NCI-H2029 treated with DMSO at 0.1 percent for 48 hours (cell line): ENCODE measurements at places on chromosomes 3 and 15.
A peak's percentile ranks its signal among the peaks of the same experiment; 100 is the strongest.

DNA sequence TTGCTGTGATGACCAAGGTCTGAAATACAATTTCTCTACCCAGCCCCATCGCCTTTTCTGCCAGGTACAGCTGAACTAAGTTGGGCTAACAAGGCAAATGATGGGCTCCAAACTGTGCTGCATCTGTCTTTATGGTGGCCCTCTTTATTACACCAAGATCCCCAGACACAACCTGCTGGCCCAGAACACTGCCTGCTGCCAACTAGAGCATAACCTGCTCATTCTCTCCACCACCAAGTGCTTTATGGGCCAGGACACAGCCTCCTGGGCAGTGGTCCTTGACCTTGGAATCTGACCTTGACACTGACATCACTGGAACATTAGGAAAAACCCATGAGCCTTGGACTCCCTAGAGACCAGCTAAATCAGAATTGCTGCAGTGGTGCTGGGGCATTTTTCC, 3.3 kb downstream of the LINS1 start:
- no peak for DNase-seq

DNA sequence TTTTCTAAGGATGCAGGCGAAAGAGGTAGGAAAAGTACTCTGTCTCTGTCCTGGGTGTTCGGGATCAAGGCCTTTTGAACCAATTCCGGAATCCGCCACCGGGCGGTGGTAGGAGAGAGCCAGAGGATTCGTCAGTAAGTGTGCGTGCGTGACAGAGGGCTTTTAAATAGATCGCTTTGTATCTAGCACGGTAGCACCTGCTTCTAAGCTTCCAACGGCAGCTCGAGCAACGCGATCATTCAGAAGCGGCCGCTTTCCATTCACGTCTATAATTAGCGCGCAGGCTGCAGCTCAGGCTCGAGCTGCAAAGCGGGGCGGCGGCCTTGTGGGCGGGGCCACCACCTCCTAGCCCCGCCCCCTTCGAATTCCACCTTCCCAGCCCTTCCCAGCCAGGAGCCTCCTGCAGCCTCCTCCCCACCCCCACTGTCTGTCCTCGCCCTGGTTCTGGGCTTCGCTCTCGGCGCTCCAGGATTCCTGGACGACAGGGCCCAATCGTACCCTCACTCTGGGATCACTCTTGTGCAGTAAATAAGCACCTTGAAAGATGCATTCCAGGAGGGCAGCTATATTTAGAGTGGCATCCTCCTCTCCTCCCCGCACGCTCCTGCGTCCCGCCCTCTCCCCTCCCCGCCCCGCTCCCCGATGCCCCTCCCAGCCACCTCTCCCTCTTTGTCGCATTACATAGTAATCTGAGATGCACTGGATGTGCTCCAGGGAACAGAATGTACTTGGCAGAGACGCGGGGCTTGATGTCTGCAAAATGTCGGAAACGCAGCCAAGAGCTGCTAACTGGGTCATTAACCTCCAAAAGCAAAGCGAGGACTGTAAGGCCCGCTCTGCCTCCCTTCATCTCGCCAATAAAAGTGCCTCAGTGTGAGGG, 224.1 kb upstream of the TPRG1 start:
- peak; percentile 89 for DNase-seq

DNA sequence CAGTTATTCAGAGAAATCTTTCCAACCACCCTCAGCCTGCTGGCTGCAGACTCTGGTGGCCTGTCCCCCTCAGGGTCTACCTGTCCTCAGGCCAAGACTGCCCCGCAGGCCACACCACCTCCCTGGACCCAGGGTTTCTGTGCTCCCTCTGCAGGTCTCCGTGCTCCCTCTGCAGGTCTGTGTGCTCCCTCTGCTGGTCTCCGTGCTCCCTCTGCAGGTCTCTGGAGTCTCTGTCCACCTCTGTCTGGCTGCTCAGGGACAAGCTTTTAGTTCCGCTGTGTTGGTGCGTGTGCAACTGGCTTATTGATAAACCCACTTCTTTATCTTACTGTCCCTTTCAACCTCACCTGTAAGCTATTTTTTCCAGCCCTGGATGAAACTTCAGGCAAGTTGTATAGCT, 30.1 kb downstream of the BDH1 start:
- DNase-seq = no peak

DNA sequence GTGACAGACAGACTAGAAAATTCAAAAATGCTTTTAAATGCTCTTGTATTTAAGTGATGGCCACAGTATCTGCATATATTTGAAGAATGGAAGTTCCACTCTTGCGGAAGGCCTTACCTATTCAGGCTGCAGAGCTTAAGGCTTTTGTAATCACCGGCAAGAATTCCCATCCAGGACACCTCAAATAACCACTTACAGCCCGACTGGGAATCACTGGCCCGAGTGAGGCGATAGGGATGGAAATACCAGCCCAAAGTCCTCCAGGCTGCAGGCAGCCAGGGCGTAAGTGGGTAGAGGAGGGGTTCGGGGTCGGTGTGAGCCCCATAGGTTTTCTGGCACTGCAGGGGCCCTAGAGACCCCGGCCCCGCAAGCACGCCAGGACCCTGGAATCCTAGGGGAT, 9.5 kb downstream of the CMTM7 start:
- no peak for DNase-seq

DNA sequence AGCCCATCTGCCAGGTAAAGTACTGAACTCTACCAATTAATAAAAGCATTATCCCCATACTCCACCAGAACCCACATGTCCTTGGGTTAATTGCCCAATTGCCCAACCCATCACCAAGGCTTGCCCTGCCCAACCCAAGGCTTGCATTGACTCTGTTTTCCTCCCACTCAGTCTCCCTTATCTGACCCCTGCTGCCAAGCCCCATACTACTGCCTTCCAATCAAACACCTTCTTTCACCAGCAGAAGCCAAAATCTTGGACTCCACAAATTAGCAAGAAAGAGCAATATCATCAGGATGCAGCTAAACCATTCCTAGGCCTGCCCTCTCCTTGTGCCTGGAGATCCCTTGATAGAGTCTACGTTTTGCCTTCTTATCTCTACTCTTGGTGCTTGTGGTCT, 602.9 kb downstream of the NTRK3 start:
- DNase-seq = no peak

- DNase-seq = no peak
Observed at GRCh38 chr3:134568790-134569189, 82.0 kb downstream of the KY start.

DNA sequence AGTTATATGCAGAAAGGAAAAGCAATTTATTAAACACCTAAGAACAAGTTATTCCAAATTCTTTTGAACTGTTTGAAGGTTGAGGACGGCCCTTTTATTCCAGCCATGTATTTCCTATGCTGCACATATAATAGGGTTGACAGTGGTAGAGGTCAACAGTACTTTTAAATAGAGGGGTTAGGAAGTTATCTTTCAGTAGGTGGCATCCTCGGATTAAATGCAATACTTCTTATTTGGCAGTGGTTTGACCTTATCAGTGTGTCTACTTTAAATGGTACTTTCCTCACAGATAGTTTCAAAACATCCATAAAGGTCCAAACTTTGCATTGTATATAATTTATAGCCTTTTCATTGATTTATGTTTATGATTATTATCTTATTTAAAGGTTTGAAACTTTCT, 558.7 kb downstream of the TUSC7 start:
- DNase-seq = no peak

DNA sequence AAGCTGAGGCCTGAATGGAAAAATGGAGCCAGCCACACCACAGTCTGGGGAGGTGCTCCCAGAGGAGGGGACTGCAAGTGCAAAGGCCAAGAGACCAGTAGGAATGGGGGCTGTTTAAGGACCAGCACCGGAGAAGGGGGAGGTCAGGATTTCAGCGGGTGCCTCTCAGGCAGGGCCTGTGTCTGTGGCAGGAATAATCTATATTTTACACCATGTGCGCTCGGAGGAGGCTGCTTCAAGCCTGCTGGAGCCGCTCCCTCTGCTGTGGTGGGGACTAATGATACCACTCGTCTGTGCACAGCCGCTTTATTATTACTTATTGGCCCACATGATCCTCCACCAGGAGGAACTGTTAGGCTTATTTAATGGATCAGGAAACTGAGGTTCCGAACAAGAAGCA, 45.3 kb downstream of the TPRA1 start:
- DNase-seq = no peak
